Fibroblast of lung (primary cell): ENCODE measurements at places on chromosomes 2 and 18. TPM values are rescaled to one million over a fixed set of nuclear protein-coding genes. Genes with fewer than 3 reads are reported as not detected.

Gene ANKRD30B
- under 0.01 and 0.33 TPM in 2 replicates for total RNA-seq

Gene C1QL2
- not detected in 2 replicates for total RNA-seq

Gene RIT2
- not detected in 2 replicates for total RNA-seq

Gene HRH4
- total RNA-seq: under 0.01 TPM in 2 replicates

Gene SP9
- not detected in 2 replicates for total RNA-seq

Gene LBX2
- 1.5 and 3.0 TPM in 2 replicates for total RNA-seq

Gene DSEL
- 51.1 and 157 TPM in 2 replicates for total RNA-seq

GRCh38 chr2:1045109-1045508 is 94.5 kb downstream of the SNTG2 start:
- DNase-seq: no peak

- DNase-seq: no peak
Measured at GRCh38 chr2:23545396-23545795, 160.4 kb downstream of the KLHL29 start.

GRCh38 chr18:35284841-35285240 is 5.2 kb downstream of the ZSCAN30 start:
- DNase-seq: no peak

GRCh38 chr2:1162768-1163584 is 212.3 kb downstream of the SNTG2 start:
- DNase-seq: no peak

- no peak for DNase-seq
Measured at GRCh38 chr18:79355433-79356335, 40.0 kb upstream of the NFATC1 start.

- no peak for DNase-seq
Measured at GRCh38 chr2:20469595-20469994, 22.7 kb downstream of the RHOB start.

- peak; percentile 39 for DNase-seq
Measured at GRCh38 chr2:165902934-165903333, 50.6 kb downstream of the TTC21B start.

GRCh38 chr18:58501066-58501896 is 127.6 kb downstream of the ALPK2 start:
- no peak for DNase-seq

- DNase-seq: peak; percentile 93
Measured at GRCh38 chr2:100757621-100758394, 62.1 kb upstream of the NPAS2 start.

DNA sequence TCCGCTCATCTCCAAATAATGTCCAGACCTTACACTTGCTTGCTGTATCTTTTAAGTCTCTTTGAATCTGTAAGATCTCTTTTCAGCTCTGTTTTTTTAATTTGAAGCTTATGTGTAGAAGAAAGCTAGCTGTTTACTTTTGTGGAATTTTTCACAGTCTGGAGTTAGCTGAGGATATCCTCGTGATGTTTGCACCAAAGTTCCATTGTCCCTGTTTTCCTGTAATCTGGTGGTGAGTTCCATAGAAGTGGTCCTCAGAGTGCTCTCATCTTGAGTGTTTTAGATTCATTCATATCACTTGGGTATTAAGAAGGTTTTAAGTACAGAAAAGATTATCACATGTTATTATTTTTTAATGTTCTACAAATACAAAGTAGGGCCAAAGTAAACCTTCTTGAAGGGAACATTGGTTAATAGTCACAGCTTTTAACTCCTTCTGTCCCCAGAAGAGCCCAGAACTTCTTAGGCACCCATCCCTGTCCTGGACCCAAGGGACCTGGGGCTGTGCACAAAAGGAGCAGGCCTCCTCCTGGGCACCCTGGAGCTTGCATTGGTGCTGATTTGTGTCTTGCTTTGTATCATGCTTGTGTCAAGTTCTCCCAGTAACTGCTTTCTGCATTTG is 15.0 kb downstream of the MLPH start:
- no peak for DNase-seq
